ENCODE measurements at places on chromosomes 12 and 14. TPM values are rescaled to one million over a fixed set of nuclear protein-coding genes. Genes with fewer than 3 reads are reported as not detected.

DNA sequence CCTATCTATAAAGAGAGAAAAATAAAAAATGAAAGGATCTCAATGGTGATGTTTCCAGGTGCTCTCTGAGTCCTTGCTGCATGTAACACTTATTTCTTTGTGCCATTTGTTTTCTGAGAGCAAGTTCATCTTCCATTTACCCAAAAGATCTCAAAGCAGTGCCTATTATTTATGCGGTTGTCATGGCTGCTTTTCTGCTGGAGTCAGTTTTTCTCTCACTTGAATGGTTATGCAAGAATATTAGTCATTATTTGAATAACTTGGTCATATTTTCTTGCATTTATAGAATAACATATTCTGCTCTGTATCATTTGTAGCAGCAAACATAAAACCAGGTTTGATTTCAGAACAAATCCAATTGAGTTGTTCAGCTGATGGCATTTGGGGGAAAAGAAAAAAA is 141.8 kb upstream of the G2E3 start:
- DNase-seq, result no peak

GRCh38 chr12:98291828-98292227 is 223.6 kb upstream of the TMPO start:
- DNase-seq, result no peak

GRCh38 chr14:61628016-61628725 is 67.1 kb upstream of the HIF1A start:
- no peak for DNase-seq

The MAP1LC3B2 gene
- 7.1 TPM for total RNA-seq

All from mesothelial cell of epicardium (in vitro differentiated cells).